Activated T-helper 17 cell treated with anti-CD3 and anti-CD28 coated beads, Interleukin-2, amount 50 U/mL, for 72 hours (primary cell): ENCODE measurements at places on chromosomes 7 and 10.
A peak's percentile ranks its signal among the peaks of the same experiment; 100 is the strongest.

DNA sequence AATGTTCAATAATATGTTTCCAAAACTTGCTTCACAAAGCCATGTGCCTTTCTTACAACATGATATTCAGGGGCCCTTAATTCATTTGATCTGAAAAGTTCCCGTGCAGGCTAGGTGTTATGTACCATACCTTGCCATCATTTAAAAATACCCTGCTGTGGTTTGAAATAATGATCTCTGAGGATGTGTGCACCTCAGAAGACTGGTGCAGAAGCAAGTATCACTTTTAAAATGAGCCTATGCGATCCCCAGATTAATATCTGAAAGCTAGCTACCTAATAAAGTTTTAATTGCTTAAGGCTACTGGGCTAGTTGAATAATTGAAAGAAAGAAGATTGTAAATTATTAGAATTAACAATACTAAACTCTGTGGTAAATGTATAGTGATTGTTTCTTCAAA lies 262.4 kb downstream of the CDK14 start:
- no peak for ATAC-seq
- H3K27me3 ChIP-seq: no peaks in the 10 kb centered on the region
- H3K4me3 ChIP-seq: no peak overlapping the region
- H3K27ac ChIP-seq: no peak overlapping the region
- H3K36me3 ChIP-seq: no peaks in the 10 kb centered on the region

DNA sequence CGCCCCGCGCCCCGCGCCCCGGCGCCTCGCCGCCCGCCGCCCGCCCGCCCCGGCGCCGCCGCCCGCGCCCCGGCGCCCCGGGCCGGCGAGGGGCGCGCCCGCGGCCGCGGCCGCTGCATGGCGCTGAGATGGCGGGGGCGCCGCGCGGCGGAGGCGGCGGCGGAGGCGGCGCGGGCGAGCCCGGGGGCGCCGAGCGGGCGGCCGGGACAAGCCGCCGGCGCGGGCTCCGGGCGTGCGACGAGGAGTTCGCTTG lies 174 bp downstream of the ADCY1 start:
- no peaks in the 10 kb centered on the region for H3K36me3 ChIP-seq
- peaks cover 41% of the 10 kb centered on the region for H3K27me3 ChIP-seq
- H3K4me3 ChIP-seq: no peak overlapping the region
- no peaks in the 10 kb centered on the region for H3K4me1 ChIP-seq
- ATAC-seq: no peak

DNA sequence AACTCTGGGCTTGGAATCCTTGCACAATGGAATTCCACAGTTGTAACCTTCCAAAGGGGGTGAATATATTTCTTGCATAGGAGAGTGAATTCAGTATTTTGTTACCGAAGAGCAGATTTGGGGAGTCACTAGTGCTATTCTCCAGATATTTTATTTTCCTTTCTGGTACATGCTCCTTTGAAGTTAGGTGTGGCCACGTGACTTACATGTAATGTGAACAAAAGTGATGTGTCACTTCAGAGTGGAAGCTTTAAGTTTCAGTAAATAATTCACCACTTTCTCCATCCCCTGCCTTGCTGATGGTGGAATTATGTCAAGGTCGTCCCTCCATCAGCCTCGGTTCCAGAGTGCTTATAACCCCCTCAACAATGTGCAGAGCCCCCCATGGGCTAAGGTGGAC lies 25.3 kb downstream of the ASNS start:
- H3K36me3 ChIP-seq: peaks cover 14% of the 10 kb centered on the region
- H3K27me3 ChIP-seq: no peaks in the 10 kb centered on the region
- no peak overlapping the region for H3K27ac ChIP-seq
- H3K4me1 ChIP-seq: no peaks in the 10 kb centered on the region

DNA sequence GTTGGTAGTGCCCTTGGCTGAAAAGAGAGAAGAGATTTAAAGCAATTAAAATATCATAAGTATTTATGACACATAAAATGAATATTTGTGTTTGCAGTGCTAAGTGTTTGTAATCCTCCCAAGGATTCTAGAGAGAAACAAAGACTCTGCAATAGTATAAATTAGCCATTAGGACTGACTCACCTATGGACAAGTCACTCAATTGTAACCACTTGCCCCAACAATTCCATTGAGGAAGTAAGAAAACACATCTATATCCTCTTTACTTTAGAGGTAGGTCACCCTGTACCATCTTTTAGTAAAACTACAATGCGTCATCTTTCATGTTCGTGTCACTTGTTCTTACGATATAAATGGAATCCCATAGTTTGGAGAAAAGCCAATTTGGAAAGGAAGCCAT lies 85.7 kb upstream of the INHBA start:
- H3K36me3 ChIP-seq: no peaks in the 10 kb centered on the region
- peaks cover 4% of the 10 kb centered on the region for H3K27me3 ChIP-seq
- no peak overlapping the region for H3K27ac ChIP-seq
- no peak overlapping the region for H3K4me3 ChIP-seq
- no peak for ATAC-seq

DNA sequence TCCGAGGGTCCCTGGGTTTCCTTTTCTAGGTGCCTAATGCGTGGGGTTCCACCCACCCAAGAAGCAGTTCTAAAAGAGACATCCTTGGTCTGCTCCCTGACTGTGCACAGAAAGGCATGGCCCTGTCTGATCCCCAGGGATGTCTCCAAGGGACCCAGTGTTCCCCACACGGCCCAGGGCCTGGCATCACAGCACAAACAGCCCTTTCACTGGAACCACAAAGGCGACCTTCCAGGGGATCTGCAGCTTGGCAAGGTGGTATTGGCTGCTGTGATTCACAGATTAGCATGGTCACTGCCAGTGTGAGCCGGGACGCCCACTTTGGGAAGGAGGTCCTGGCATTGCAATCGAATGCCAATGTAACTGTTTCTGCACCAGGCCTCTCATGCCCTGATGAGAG lies 6.4 kb downstream of the KCNMA1 start:
- peaks cover 31% of the 10 kb centered on the region for H3K27me3 ChIP-seq
- no peak for ATAC-seq
- no peak overlapping the region for H3K4me3 ChIP-seq
- no peaks in the 10 kb centered on the region for H3K4me1 ChIP-seq
- no peak overlapping the region for H3K27ac ChIP-seq

DNA sequence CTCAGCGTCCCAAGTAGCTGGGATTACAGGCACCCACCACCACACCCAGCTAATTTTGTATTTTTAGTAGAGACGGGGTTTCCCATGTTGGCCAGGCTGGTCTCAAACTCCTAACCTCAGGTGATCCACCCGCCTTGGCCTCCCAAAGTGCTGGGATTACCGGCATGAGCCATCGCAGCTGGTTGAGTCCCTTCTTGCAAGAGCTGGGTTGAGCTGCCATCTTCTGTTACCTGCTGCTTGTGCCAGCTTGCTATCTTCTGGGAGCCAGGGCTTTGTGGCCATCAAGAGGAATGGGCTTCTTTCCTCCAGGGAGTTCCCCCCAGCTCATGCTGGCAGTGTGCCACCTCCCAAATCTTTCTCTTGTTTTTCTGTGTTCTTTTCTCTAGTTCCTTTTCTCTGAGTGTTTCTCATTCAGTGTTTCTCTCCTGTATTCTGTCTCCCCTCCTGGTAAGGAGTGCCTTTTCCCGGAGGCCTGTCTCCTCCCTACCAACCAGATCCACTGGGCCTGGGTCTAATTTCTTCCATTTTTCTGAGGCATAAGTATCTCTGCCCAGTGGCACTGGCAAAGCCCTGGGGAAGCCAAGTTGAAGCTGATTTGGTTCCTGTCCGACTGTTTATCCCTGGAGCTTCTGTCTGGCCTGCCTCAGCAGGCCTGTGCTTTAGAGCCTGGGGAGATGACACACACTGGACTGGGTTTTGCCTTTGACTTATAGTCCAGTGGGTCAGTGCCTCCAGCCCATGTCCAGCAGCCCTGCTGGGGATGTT lies 3.7 kb downstream of the DBNL start:
- H3K36me3 ChIP-seq: peaks cover 80% of the 10 kb centered on the region
- ATAC-seq: no peak
- H3K4me3 ChIP-seq: peak overlapping the region; percentile 91
- peak overlapping the region; percentile 76 for H3K27ac ChIP-seq
- no peaks in the 10 kb centered on the region for H3K27me3 ChIP-seq

GRCh38 chr7:85708221-85708620 lies 521.4 kb upstream of the SEMA3D start:
- no peaks in the 10 kb centered on the region for H3K4me1 ChIP-seq
- H3K27ac ChIP-seq: no peak overlapping the region
- ATAC-seq: no peak

GRCh38 chr7:70113536-70113935 lies 515.3 kb downstream of the AUTS2 start:
- H3K27me3 ChIP-seq: no peaks in the 10 kb centered on the region
- no peak overlapping the region for H3K27ac ChIP-seq
- H3K4me3 ChIP-seq: no peak overlapping the region
- no peaks in the 10 kb centered on the region for H3K36me3 ChIP-seq
- ATAC-seq: no peak
- no peaks in the 10 kb centered on the region for H3K4me1 ChIP-seq

DNA sequence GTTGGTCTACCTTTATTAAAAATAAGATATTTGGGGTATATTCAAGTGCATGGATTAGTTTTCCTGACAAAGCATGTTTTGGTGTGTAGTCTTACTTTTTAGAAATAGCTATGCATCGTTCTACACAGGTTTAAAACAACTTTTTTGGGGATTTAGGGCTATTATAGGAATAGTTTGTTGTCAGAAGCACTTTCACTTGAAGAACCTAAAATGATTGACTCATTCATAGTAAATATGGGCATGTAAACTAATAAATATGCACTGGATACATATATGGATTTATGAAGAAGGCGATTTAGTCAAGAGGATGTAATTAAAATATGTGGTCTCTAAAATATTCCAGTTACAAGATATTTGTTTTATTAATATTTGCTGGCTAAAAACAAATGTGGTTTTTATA lies 2.0 kb downstream of the ARL4A start:
- no peak overlapping the region for H3K27ac ChIP-seq
- ATAC-seq: no peak
- peak overlapping the region; percentile 92 for H3K4me3 ChIP-seq

DNA sequence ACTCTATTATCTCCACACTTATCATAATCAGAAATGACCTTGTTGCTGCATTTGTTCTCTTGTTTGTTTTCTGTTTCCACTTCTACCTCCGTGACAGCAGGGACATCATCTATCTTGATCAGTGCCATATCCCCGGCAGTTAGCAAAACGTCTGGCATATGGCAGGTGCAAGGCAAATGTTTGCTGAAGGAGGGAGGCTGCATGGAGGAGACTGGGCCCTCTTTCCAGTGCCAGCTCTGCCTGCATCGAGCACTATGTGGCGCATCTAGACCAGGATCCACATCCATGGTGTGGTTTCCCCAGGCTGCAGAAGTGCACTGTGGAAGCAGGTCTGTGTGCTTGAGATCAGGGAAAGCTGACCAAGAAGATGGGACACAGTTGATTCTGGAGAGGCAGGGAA lies 181.2 kb downstream of the KCNMA1 start:
- H3K27ac ChIP-seq: no peak overlapping the region
- no peak for ATAC-seq
- H3K27me3 ChIP-seq: peaks cover 22% of the 10 kb centered on the region

DNA sequence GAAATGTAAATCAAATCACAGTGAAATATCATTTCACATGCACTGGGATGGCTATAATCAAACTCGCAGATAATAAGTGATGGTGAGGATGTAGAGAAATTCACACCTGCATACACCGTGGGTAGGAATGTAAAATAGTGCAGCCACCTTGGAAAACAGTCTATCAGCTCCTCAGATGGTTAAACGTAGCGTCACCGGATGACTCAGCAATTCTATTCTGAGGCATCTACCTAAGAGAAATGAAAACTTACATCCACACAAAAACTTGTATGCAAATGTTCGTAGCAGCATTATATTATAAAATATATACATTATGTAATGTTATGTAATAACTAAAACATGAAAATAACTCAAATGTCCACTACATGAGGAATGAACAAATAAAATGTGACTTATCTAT lies 38.9 kb downstream of the SH3PXD2A start:
- no peak overlapping the region for H3K4me3 ChIP-seq
- no peaks in the 10 kb centered on the region for H3K36me3 ChIP-seq
- H3K4me1 ChIP-seq: peaks cover 4% of the 10 kb centered on the region
- peaks cover 14% of the 10 kb centered on the region for H3K27me3 ChIP-seq
- no peak for ATAC-seq

GRCh38 chr10:43882711-43883110 lies 234.0 kb upstream of the ZNF32 start:
- H3K27ac ChIP-seq: no peak overlapping the region
- no peaks in the 10 kb centered on the region for H3K4me1 ChIP-seq
- H3K27me3 ChIP-seq: no peaks in the 10 kb centered on the region
- H3K36me3 ChIP-seq: no peaks in the 10 kb centered on the region

DNA sequence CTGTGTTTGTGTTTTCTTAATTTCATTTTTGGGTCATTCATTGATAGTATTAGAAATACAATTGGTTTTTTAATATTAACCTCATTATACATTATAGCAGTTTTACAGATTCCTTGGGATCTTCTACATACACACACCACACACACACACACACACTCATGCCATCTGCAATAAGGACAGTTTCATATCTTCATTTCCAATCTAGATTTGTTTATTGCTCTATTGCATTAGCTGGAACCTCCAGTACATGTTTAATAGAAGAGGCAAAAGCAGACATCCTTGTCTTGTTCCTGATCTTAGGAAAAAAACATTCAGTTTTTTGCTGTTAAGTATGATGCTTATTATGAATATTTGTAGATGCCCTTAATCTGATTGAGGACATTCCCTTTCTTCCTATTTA lies 17.8 kb upstream of the CALU start:
- ATAC-seq: no peak
- H3K27ac ChIP-seq: no peak overlapping the region
- H3K36me3 ChIP-seq: no peaks in the 10 kb centered on the region
- peaks cover 17% of the 10 kb centered on the region for H3K27me3 ChIP-seq
- H3K4me1 ChIP-seq: no peaks in the 10 kb centered on the region
- H3K4me3 ChIP-seq: no peak overlapping the region

- H3K4me3 ChIP-seq: peak overlapping the region; percentile 98
- peaks cover 30% of the 10 kb centered on the region for H3K36me3 ChIP-seq
- peak overlapping the region; percentile 99 for H3K27ac ChIP-seq
- peak; percentile 30 for ATAC-seq
- no peaks in the 10 kb centered on the region for H3K27me3 ChIP-seq
Observed at GRCh38 chr10:22315455-22316285, 518 bp upstream of the COMMD3 start.

DNA sequence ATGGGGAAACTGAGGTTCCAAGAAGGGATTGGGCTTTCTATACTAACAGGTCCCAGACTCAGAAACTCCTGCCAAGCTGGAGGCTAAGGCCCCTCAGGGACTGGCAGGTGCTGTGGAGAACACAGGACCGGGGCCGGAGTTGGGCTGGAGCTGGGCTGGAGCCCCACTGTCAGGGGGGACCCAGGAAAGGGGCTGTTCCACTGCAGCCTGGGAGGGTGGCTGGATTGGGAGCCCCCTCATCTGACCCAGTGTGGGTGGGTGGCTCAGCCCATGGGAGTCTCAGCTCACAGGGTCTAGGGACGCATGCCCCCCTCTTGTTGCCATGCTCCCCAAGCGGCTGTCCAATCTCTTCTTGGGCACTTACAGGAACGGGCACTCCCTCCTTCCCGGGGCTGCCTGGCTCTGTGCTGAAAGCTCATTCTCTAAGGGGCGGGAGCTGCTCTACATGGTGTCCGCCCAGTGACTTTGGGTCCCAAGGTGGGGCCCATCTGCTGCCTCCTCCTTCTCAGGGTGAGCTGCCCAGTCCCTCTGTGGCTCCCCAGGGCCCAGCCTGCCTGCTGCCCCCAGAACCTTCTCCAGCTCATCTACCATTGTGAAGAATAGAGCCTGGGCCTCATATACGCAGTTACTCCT lies 126.5 kb downstream of the MYL10 start:
- peaks cover 9% of the 10 kb centered on the region for H3K27me3 ChIP-seq
- ATAC-seq: no peak
- H3K4me1 ChIP-seq: peaks cover 3% of the 10 kb centered on the region
- H3K27ac ChIP-seq: no peak overlapping the region
- no peak overlapping the region for H3K4me3 ChIP-seq

GRCh38 chr7:25496476-25497368 lies 268.4 kb upstream of the NPVF start:
- no peaks in the 10 kb centered on the region for H3K36me3 ChIP-seq
- H3K4me1 ChIP-seq: peaks cover 7% of the 10 kb centered on the region
- H3K27me3 ChIP-seq: peaks cover 3% of the 10 kb centered on the region
- peak overlapping the region; percentile 56 for H3K4me3 ChIP-seq
